ENCODE measurements at places on chromosomes 13 and 19. TPM values are rescaled to one million over a fixed set of nuclear protein-coding genes. Genes with fewer than 3 reads are reported as not detected.

GRCh38 chr13:112077729-112078128, 10.8 kb downstream of the SOX1 start:
- DNase-seq = no peak

- no peak for DNase-seq
Observed at GRCh38 chr13:82833923-82834322, 1048.4 kb downstream of the SLITRK1 start.

- no peak for DNase-seq
Observed at GRCh38 chr13:95457294-95457693, 95.2 kb upstream of the CLDN10 start.

- no peak for DNase-seq
Observed at GRCh38 chr13:30266756-30267155, 40.6 kb downstream of the KATNAL1 start.

DNA sequence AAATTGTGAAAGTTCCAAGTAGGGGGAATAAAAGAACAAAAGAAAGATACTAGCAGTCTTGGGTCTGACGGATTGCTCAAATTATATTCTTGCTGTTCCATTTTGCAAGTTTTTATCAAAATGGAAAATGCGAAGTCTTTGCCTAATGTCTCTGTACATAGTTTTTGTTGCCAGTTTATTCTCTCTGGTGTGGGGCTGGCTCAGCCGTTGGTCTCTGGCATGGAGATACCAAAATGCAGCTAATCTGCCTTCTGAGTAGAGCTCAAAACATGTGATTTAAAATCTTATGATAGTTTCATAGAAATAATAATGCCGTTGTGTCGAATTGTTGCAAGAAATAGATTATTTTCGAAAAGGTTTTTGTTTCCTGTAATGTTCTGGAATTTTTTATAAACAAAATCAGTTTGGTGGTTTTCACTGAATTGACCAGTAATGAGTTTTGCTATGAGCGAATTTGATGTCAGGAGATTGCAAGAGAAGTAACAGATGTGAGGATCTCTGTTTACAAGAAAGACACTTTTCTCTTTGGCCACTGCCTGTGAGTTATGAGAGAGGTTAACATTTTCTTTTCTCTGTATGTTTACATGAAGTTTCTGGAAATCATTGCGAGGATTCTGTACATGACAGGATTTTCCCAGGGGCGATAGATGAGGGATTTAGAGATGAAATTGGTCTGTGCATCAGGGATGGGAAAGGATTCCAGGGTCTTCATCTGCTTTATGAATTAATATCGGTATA, 147.0 kb downstream of the DCT start:
- no peak for DNase-seq

DNA sequence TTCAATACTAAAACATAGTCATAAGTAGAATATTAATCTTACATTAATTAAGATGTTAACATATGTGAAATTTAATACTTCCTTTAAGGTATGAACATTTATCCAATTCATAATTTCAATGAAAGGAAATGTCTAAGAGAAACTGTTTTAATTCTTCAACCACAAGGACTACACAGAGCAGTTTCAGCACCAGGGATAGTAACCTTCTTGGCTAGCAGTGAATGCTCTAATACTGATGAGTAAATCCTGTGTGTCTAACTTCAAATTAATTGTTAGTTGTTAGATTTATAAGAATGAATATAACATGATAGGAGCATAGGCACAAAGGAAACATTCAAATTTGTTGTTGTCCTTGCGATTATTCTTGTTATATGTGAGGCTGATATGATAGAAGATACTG, 15.6 kb upstream of the NBEA start:
- no peak for DNase-seq

MZT1 gene
- polyA plus RNA-seq = 9.6 TPM

FCGBP gene
- polyA plus RNA-seq = 1.8 TPM

FFAR2 gene
- 9.0 TPM for polyA plus RNA-seq

CGB2 gene
- polyA plus RNA-seq = not detected

PCDH17 gene
- 9.1 TPM for polyA plus RNA-seq
